ENCODE measurements at places on chromosomes 6 and 20.

- no peak for DNase-seq
Observed at GRCh38 chr6:117484052-117484646, 1.7 kb downstream of the DCBLD1 start.

DNA sequence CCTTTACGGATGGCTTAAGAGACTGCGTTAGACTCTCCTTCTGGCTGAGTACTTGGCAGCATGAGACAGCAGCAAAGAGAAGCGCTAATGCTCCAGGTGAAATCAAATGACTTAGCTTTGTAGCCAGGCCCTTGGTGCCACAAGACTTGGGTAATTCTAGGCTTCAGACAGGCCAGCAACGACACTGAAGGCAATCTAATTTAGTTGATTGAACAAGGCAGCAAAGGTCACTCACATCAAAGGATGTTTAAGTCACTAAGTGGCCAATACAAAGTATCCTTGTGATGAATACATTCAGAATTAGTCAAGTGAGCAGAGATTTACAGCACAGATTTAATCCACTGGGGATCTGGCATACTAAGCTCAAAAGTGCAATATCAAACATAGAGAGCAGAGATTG lies 113.2 kb downstream of the FAM83B start:
- DNase-seq, result no peak

- DNase-seq, result no peak
Observed at GRCh38 chr6:43990275-43990626, 137.0 kb downstream of the MRPL14 start.

GRCh38 chr6:101417900-101418299 lies 24.4 kb downstream of the GRIK2 start:
- DNase-seq, result no peak

DNA sequence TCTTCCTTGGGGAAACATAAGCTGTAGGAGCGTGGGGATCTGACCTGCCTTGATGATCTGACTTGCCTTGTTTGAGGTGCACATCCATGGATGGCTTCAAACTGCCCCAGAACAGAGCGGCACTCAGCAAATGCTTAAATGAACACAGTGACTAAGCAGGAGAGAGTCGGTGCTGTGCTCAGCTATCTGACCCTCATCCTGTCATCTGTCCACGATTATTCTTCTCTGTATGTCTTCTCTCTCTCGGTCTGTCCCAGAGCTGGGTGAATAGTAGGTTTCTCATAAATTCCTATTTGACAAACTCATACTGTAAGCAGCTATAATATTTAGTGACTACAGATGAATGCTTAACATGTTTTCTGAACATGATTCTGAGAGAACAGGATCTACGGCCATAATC lies 37.3 kb downstream of the TRAM2 start:
- DNase-seq, result no peak

DNA sequence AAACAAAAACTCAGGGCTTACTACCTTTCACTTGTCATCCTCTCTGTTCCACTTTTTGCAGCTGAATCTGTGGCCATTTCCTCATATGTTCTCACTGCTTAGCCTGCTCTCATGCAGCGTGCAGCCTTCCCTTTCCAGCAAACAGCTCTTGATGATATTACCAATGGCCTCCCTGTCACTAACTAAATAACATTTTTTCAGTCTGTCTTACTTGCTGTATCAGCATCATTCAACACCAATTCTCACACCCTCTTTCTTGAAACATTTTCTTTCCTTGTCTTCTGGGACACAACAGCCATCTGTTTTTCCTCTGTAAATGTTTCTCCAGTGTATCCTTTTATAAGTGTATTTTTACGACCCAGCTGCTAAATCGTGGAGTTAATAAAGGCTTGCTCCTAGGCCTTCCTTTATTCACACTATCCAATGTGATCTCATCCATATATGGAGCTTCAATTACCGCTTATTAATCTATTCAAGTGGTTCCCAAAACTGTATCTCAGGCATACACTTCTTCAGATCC lies 523.6 kb upstream of the RNF217 start:
- DNase-seq, result no peak

- no peak for DNase-seq
Observed at GRCh38 chr6:4809999-4810918, 34.1 kb downstream of the CDYL start.

DNA sequence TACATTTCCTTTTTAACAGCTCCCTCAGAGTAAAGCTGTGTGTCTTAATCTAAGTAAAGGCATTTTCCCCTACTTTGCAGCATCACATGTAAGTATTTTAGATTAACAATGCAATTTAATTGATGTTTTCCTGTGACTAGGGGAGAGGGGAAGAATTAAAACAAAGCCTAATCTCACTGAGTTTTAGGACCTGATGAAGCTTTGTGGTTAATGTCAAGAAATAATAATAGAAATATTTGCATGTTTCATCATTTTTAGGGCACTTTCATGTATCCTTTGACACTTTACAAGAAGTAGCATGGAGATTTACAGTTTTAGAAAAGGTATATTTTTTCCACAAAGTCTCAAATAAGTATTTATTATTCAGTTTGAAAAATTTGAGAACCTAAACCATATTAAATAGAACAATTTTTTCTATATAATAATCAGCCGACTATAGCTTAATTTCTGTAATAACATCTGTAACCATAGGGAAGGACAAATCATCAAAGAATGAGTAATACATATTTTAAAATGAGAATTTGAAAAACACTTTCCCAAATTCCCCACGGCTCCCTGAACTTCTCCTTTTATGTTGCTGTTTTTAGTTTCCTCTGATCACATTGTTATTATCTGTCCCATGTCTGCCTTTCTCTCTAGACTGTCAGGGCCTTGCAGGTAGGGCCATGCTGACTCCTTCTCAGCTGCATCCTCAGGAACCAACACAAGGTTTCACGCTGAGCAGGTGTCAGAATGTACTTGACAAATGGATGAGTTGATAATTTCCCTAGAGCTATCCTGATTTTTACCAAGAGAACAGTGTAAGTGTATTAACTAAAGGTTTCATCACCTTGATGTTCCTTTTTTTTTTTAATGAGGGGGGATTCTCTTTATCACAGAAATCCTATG lies 338.1 kb downstream of the SYNE1 start:
- no peak for DNase-seq

- no peak for DNase-seq
Observed at GRCh38 chr6:106247293-106247692, 78.3 kb downstream of the ATG5 start.
